NCI-H774 (cell line): ENCODE measurements at places on chromosomes 6 and 20.
A peak's percentile ranks its signal among the peaks of the same experiment; 100 is the strongest.

GRCh38 chr6:106538145-106538544, 91.2 kb downstream of the RTN4IP1 start:
- no peak for DNase-seq

DNA sequence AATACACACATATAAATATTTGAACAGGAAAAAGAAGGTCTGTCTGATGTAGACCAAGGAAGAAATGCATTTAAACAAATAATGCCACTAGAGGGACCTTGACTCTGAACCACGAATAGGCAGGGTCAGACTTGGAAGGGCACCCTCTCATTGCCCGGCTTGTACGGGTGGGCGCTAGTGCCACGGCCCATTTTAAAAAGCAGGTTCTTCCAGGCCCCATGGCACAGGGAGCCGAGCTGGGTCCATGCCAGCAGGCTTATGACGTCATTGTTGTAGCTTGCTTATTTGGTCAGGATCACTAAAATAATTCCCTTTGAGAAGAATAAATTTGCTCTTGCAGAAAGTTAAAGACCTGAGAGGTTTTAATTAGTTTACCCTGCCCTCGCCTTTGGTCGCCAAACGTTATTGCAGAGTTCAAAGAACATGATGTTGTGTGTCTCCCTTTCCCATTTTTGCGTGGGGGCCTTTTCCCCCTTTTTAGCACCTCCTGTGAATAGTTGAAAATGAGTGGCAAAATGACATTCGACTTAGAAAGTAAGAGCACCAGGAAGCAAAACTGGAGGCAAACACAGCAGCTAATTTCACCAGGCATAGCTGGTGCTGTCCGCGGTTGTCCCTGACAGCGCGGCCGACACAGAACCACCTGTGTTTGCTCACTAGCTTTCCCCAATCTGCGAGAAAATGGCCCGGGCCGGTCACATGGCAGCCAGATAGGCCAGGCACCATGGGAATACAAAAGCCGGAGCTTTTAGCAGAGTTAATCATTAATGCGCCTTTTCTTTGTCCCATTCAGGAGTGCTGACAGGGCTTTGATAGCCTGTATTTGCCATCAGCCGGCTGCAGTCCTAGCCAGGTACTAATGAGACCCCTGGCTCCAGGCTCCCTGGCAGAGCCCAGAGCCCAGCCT, 93.8 kb downstream of the FOXA2 start:
- DNase-seq: peak; percentile 94

GRCh38 chr20:44720621-44720996, 5.4 kb downstream of the CCN5 start:
- DNase-seq: no peak

GRCh38 chr6:25320459-25320858, 41.3 kb downstream of the CARMIL1 start:
- no peak for DNase-seq

- no peak for DNase-seq
Measured at GRCh38 chr6:16840291-16840690, 79.0 kb upstream of the ATXN1 start.

DNA sequence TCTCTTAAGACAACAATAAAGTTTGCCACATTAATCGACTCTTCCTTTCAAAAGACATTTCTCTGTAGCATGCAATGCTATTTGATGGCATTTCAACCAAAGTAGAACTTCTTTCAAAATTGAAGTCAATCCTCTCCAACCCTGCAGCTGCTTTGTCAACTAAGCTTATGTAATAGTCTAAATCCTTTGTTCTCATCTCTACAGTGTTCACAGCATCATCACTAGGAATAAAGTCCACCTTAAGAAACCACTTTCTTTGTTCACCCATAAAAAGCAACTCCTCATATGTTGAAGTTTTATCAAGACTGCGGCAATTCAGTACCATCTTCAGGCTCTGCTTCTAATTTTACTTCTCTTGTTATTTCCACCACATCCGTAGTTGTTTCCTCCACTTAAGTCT, 11.5 kb upstream of the BLOC1S5 start:
- DNase-seq: no peak

DNA sequence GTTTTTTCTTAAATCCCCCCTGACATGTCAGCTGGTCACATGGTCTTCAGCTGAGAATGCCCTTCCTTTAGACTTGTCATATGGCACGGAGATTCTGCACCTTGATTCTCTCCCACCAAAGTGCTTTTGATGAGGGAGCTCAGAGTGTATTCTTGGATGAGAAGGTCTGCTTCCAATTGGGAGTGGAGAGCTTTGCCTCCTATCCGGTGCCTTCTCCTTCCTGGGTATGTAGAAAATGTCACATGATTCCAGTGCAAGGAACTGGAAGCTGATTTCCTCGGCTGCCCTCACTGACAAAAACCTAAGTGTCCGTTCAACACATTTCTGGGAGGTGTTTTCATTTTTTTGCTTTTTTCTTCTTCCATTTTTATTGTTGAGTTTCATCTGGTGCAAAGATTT, 197.2 kb downstream of the TFAP2C start:
- no peak for DNase-seq
